ENCODE measurements at places on chromosomes 11 and 22.

- no peak for DNase-seq
Observed at GRCh38 chr11:10005955-10006525, 288.0 kb downstream of the SBF2 start.

DNA sequence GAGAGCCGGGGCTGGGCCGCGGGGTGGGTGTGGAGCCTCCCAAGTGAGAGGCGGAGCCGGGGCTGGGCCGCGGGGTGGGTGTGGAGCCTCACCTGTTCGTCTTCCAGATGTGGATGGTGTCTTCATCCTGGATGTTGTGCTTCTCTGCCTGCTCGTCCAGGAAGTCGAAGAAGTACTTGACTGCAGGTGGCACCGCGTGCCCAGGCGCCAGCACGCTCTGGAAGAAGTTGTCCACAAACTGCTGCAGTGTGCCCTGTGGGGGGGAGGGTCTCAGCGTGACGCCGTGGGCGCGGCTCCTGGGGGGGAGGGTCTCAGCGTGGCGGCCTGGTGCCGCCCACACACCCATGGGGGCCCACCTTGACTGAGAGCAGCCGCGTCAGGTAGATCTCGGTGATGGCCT is 7.6 kb upstream of the MAPK11 start:
- DNase-seq, result no peak

DNA sequence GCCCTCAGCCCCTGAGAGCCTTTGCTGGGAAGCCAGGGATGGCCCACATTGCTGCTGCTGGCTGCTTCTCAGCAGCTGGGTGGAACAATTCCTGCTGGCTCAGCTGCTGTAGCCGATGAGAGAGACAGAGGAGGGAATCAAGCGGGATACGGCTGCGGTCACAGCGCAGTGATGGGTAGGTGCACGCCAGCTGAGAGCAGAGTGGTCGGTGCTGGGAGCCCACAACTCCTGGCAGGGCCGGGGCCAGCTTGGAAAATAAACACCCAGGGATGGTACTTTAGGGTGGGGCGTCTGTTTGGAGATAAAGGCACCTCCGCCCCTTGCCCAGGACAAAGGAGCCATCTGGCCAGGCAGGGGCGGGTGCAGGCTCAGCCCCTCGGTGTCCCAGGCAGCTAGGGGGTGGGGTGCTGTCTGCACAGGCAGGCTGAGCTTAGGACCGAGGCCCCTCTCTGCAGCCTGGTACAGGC is 480.5 kb downstream of the MIAT start:
- DNase-seq, result no peak

DNA sequence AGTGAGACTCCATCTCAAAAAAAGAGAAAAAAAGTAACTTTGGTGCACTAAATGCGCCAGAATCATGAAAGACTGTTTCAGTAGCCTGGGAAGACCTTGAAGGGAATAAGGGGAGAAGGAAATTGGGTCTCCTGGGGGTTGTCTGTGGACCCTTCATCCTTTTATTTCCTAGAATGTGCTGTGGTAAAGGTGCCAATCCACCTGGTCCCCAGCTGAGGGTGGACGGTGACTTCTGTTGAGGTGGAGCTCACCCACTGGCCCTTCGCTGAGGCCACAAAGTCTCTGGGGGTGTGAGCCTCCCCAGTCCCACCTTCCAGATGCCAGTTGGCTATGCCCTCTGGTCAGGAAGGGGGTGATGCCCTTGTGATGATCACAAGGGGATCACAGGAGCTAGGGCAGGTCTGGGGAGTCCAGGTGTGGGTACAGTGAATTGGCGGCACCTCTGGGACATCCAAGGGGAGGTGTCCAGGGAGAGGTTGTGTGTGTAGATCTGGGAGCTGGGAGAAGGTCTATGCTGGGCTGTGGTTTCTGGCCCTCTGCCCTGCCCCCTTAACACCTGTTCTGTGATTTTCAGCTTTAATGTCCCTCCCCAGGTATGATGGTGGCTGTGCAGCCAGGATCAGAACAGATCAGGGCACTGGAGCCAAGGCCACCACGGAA is 34.2 kb upstream of the LMO1 start:
- DNase-seq, result no peak
